Activated T-cell treated with anti-CD3 and anti-CD28 coated beads for 4 hours (primary cell): ENCODE measurements at places on chromosomes 13 and 19.

DNA sequence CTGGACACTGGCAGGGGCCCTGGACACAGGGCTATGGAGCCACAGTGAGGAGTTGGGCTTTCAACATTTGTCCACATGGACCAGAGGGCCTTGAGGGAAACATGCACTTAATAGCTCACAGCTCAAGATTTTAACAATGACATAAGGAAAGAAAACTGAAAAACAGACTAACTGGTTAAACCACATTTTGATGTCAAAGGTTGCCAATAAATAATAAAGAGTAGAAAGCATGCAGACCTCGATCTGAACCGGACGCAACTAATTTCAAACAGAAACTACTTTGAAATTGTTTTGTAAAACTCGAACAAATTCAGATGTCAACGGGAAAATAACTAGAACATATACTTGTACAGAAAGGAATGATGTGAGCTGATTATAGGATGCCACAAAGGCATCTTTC is 15.5 kb upstream of the ZNF888 start:
- no peak for DNase-seq

GRCh38 chr13:44074611-44075010 is 194.9 kb downstream of the LACC1 start:
- no peak for DNase-seq

DNA sequence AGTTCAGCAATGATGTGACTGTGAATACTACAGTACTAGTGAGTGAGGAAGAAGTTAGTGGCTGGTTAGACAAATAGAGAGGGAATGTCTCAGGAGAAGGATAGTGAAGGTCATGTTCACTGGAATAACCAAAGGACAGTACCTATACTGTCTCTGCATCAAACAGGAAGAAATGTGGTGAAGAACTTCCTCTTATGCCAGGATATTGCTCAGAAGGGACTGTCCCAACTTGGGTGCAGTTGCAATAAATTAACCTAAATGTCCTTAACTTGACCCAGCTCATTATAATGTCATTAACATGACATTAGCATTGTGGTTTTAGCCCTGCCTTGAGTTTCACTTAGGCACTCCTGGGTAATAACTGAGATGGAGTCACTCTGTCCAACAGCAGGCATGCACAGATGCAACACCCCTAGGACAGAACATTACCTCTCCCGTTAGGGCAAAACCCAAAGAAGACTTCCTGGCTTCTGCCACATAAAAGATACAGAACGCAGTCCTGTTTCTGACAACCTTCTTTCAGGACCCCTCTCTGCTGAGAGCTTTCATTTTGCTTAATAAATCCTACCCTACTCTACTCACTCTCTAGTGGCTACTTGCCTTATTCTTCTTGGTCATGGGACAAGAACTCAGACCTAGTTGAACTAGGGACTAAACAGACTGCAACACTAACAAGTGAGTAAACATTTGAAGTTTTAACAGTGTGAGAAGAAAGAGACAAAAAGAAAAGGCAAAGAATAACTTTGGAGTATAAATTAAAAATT is 1591.6 kb upstream of the MIR17HG start:
- no peak for DNase-seq

DNA sequence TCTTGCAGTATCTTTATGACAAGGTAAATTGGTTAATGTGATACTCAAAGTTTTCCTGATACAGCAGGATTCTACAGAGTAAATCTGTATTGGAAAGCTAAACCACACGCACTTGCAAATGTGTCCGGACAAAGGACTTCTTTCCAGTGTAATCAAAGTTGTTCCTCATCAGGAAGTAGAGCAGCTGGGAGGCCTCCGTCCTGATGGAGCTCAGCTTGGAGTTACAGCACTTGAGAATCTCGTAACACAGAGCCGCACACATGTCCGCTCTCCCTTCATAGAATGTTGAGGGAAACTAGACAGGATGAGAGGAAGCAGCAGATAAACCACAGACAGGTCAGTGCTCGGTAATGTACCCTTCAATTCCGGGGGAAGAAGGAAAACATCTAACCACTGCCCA is 78.8 kb upstream of the SLC15A1 start:
- no peak for DNase-seq

DNA sequence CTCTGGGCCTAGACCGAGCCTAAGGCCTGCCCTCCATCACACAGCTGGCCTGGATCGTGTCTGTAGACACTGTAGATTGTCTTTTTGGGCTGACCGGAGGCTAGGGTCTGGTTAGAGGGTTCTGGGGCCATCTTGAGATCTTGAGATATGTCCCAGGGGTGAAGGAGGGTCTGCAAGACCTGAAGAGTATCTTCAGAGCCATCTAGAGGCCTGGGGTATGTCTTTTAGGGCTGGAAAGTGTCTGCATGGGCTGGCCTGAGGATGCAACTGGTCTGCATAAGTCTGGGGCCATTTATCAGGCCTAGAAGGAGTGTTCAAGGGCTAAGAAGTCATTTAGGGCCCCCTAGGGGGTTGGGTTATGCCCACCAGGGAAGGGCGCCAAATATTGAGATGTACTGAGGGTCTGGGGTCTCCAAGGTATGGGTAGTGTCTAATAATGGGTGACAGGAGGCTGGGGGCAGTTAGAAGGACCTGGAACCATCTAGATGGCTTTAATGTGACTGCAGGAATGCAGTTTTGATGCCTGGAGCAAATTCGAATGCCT is 555 bp downstream of the SCAF1 start:
- no peak for DNase-seq
